ENCODE measurements at places on chromosomes 5 and 9.

- DNase-seq: no peak
Observed at GRCh38 chr9:138075496-138075895, 197.9 kb downstream of the CACNA1B start.

- DNase-seq: no peak
Observed at GRCh38 chr5:159814222-159814621, 102.1 kb upstream of the ADRA1B start.

- no peak for DNase-seq
Observed at GRCh38 chr9:112618385-112619009, 99.4 kb downstream of the INIP start.

GRCh38 chr5:157547941-157548512 is 27.5 kb downstream of the ADAM19 start:
- DNase-seq: no peak

DNA sequence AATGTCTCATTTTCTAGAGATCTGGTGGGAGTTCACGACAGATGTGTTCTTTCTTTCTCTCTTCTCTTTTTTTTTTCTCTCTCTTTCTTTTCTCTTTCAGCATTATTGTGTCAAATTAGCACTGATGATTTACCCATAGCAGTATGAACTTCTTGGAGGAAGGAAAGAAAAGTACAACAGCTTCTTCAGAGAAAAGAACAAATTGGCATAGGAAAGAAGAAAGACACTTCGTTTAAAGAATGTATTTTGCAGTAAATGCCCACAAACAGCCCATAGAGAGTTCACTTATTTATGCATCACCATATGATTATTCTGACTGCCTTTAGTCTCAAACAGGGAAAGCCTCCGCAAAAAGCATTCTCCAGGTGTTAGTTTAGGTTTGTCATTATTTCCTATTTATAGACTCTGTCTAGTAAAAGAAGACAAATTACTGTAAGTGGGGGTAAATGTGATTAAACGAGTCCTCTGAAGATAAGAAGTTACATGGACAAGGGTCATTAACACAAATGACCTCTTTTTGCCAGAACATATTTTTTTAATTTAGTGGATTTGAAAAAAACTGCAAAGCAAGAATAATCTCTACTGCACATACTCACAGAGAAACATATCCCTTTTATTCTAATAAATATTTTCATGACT is 68.0 kb downstream of the POU5F2 start:
- DNase-seq: no peak

- no peak for DNase-seq
Observed at GRCh38 chr5:181221105-181221791, 1.8 kb upstream of the TRIM41 start.

- DNase-seq: no peak
Observed at GRCh38 chr5:58318468-58318867, 141.4 kb downstream of the PLK2 start.

GRCh38 chr5:29614206-29614605 is 1579.3 kb upstream of the CDH6 start:
- no peak for DNase-seq

GRCh38 chr5:61052882-61053281 is 107.9 kb downstream of the NDUFAF2 start:
- peak; percentile 89 for DNase-seq

- DNase-seq: no peak
Observed at GRCh38 chr5:135236228-135236907, 162.7 kb downstream of the MACROH2A1 start.

- DNase-seq: no peak
Observed at GRCh38 chr9:130036099-130036498, 6.9 kb downstream of the FNBP1 start.

DNA sequence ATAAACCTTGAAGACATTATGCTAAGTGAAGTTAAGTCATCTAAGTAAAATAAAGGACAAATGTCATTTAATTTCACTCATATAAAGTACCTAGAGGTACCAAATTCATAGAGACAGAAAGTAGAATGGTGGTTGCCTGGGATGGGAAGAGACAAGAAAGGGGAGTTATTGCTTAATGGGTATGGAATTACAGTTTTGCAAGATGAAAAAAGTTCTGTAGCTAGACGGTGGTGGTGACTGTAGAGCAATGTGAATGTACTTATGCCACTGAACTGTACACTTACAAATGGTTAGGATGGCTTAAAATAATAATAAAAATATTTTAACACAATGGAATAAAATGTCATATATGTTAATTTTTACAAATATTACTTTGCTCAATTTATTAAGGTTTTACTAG is 128.0 kb downstream of the MPDZ start:
- no peak for DNase-seq

- no peak for DNase-seq
Observed at GRCh38 chr5:10434392-10434791, 7.3 kb upstream of the ROPN1L start.

GRCh38 chr5:8844847-8845246 is 701.0 kb downstream of the SEMA5A start:
- DNase-seq: no peak

DNA sequence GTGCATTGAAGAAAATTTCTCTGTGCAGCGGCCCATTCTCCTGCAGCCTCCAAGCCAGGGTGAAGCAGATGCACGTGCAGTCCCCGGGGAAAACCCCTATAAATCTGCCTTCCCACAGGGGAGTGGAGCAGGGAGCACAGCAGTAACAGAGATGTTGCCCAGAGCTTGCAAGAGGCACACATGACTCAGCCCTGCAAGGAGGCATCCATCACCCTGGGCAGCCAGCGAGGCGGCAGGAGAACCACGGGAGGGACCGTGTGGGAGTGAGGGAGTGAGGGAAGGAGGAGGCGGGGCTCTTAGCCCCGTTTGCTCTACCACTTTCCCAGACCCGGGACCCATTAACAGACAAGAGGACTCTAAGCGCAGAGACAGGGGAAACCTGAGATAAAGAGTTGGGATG is 96.2 kb upstream of the ARAP3 start:
- peak; percentile 87 for DNase-seq

- DNase-seq: no peak
Observed at GRCh38 chr5:74054139-74054538, 428.1 kb downstream of the ARHGEF28 start.

GRCh38 chr9:136337416-136338395 is 10.4 kb downstream of the GPSM1 start:
- no peak for DNase-seq

- DNase-seq: no peak
Observed at GRCh38 chr9:134057307-134057657, 10.5 kb downstream of the BRD3 start.

GRCh38 chr9:27329291-27329690 is 32.3 kb upstream of the EQTN start:
- DNase-seq: no peak

DNA sequence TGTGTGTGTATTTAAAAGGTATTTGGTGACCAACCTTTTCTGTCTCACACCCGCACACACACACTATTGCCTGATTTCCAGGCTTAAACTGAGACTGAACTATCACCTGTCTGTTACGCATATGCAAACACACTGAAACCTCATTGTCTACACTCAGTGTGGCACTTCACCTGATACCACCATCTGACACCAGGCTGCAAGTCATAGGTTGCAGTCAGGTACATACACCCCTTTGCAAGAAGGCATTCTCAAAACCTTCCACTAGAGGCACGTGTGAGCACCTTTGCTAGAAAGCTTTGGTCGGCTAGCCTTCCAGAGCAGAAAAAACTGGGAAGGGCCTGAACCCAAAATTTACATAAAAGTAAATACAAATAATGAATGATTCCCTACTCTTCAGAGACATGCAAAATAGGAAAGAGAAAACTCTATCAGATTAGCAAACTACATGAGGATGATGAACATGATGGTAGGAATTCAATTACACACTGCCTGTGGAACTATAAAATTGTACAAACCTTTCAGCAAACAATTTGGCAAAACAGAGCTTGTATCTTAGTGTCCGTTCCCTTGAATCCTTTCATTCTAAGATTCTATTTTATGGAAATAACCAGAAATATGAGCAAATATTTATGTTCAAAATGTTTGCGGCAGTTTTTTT is 5.9 kb upstream of the FOXD1 start:
- DNase-seq: peak; percentile 71

DNA sequence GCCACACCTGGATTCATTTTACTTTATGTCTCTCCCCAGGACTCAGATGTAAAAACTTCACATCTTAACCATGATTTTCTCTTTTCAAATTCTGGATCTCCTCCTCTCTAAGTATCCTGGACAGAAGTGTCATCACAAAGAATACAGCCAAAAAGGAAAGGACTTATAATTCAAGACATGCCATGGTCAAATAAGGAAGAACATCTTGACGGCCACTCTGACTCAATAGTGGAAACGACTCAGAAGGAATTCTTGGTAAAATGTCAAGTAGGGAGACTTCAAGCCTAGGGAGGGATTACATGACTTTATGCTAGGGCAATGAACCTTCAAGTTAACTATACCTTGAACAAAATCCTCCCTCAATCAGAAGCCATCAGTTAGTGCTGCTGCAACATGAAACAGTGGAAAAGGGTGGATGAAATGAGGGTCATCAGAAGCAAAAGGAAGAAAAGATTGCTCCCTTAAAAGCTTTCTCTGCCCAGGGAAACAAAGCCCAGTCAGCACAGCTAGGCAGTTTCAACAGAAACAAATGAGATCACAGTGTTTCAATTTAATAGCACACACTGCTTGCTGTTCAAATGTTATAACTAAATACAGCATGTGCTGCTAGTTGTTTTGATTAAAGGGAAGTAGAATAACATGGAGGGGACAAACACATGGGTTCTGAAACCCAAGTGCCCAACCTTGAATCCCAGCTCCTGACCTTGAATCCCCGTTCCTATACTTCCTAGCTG is 101.4 kb downstream of the LPAR1 start:
- DNase-seq: peak; percentile 35

DNA sequence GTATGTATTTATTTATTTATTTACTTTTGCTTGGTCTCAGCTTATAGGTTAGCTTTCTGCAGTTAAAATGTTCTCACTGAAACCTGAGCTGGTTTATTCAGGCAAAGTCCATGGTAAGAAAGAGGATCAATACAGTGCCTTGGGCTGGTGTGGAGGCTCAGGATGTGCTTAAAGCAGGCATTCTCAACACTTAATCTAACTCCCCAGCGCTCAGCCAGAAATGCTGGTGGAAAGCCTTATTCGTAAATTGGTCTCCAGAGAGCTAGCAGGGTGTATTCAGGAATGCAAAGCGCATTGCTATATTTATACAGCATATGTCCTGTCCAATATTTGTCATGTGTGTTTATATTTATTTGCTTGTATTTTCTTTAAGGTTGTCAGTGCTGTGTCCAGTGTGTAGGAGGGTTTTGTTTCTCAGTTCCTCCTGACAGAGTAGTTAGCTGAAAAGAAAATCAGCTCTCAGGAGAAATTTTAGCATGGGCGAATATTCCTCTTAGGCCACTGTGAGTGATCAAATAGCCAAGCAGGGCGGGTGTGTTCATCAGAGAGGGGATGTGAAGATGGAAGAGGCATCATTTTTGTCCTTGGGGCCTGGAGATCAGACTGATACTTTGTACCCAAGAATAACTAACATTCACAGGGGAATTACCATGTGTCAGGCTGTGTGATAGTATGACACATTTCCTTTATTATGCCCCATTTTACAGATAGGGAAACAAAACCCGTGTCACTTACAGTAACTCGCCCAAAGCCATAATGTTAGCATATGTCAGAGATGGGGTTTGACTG is 65.8 kb downstream of the DOCK2 start:
- DNase-seq: no peak

DNA sequence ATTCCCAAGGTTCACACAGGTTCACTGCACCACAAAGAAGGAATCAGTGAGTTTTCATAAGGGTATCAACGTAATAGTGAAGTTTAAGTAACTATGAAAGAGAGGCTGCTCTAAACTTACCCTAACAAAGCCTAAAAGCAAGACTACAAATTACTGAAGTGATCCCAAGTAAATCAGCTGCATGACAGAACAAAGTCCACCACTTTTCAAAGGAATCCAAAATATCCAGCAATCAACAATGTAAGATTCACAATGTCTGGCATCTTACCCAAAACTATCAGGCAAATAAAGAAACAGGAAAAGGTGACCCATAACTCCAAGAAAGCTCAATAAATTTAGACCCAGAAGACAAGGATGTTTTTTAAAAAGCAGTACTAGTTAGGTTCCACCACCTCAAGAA is 70.1 kb downstream of the GNAQ start:
- no peak for DNase-seq

- no peak for DNase-seq
Observed at GRCh38 chr5:107428303-107428813, 242.4 kb downstream of the EFNA5 start.

All from ACHN (cell line).